ENCODE measurements at places on chromosomes 5 and 9.

DNA sequence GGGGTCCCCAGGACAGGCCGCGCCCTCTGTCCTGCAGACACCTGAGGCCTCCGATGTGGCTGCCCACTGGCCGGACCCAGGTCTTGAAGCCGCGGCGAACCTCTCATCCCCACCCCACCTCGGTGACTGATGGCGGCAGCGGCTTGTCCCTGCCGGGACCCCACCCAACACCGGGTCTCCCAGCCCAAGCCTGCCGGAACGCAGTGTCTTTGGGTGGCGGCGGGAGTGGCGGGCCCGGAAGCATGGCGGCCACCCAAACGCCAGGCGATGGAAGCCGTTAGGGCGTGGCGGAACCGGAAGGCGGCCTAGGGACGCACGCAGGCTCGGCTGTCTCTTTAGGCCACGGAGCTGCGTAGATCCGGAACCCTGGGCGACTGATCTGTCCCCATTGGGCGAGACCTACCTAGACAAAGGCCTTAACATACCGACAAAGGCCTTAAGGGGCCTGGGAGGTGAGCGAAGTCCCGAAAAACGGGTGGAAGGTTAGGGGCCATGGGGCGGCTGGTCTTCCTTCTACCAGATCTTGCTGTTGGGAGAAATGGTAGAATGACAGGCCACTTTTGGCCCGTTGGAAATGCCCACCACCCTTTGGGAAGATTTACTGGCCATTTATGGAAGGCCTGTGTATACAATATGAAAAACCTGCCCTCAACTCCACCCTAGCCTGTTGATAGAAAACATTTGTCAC is 94.6 kb upstream of the SMC2 start:
- DNase-seq, result no peak

GRCh38 chr9:136565086-136565714 is 19.4 kb upstream of the NOTCH1 start:
- peak; percentile 44 for DNase-seq

DNA sequence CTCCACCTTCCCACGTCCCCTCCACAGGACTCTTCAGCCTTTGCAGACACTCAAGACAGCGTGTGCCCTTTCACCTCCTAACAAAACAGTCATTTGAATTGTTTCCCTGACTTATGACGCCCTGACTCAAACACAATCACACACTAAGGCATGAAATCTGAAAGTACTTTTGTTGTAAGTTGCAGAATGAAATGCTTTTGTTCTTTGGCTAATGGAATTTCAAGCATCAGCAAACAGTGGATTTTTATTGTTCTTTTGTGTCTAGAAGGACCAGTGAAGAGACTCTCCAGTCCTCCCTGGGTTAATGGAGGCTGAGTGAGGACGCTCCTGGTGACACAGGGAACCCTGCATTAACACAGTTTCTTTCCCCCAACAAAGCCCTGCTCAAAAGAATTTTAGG is 380.1 kb downstream of the CTNND2 start:
- no peak for DNase-seq

- DNase-seq, result no peak
These were observed 13.4 kb downstream of the ABHD17B start for GRCh38 chr9:71897577-71897976.

DNA sequence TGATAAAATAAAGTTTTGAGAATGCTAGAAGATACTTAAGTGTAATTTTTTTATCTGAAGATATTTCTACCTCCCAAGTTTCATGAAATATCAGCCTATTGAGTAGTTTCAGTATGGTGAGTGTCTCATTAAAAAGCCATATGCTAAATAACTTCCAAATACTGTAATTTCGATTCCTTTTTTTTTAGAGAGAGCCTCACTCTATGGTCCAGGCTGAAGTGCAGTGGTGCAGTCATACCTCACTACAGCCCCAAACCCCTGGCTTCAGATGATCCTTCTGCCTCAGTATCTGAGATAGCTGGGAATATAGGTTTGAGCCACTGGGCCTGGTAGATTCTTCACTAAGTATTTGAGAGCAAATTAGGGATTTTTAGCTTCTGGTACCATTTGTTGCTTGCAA is 24.5 kb downstream of the CDC42SE2 start:
- DNase-seq, result no peak

- DNase-seq, result no peak
These were observed 18.9 kb downstream of the AMBP start for GRCh38 chr9:114059047-114059803.

DNA sequence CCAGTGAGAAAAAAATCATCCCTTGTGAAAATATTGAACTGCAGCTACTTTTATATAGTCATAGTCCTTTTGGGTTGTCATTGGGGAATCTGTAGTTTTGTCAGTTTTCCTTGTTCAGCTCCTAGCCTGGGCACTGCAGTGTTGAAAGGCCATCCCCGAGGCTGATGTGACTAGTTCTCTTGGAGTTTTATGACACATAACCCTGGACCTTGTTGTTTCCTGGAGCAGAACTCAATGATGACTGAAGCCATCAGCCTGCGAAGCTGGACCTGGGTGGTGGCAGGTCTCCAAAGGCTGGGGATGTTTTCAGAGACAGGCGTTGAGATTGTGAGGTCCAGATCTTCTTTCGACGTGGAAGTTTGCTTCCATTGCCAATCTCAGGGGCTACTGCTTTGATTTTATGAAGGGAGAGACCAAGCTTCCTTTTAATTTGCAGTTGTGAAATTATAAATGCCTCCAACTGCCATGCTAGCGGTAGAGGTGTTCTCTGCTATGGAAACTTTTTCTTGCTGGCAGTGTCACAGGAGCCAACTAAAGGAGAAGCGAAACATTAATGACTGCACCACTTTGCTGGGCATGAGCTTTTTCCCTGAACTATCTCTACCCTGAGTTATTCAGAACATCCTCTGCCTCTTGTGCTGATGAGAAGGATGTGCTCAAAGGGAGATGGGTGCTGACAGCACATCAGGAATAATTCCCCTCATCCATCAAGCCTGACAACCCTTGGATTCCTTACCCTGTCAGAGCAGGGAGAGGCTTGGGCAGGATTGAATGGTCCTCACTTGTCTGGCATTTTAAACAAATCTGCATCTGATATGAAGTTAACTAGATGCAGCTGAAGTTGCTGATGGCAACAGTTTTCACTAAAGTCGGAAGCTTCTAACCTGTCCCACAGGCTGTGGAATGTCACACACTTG is 209.6 kb downstream of the MAST4 start:
- DNase-seq, result no peak

DNA sequence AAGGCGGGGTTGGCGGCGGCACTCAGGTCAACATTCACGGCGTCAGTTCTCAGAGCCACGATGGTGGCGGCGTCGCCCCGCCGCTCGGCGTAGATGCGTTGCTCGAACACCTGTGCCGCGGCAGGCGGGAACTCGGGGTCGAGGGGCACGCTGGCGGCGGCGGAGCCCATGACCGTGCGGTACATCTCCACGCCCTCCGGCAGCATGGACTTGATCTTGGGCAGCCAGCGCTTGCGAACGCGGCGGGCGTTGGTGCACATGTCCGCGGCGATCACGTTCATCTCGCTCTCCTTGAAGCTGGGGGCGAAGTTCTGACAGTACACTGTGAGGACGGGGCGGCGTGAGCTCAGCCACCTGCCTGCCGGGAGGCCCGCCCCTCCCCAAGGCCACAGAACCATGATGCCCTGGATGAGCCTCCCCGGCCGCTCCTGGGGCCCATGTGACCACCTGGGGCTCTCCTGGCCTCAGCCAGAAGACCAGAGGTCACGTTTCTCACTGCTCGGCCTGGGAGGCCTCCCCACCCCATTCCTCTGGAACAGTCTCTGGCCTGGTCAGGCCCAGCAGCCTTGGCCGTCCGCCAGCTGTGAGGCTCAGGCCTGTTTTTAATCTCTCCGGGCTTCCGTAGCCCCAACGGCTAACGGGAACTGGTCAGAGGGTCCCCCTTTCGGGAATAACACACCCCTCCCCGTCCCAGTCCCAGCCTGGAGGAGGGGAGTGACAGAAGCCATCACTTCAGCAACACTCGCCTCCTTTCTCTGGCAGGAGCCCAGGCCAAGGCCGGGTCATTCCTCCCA is 50.7 kb upstream of the UBAC1 start:
- DNase-seq, result peak; percentile 54

- peak; percentile 84 for DNase-seq
These were observed 198.7 kb upstream of the HAPLN1 start for GRCh38 chr5:83919071-83920041.

- no peak for DNase-seq
These were observed 34.1 kb upstream of the NANS start for GRCh38 chr9:98022447-98022846.

- no peak for DNase-seq
These were observed 9.0 kb downstream of the NRARP start for GRCh38 chr9:137293094-137293481.

DNA sequence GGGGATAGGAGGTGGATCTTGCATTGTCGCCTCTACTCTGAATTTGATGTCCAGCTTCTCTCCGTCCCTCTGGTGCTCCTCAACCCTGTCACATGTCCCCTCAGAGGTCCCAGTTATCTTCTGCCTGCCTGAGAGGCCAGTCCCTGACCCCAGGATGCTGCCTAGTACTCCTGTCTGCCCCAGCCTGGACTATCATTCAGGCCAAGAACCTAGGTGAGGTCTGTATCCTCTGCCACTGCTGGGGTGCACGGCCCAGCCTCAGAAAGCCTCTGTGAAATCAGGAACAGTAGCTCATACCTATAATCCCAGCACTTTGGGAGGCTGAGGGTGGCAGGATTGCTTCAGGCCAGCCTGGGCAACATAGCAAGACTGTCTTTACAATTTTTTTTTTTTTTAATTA is 8.6 kb downstream of the SPINK4 start:
- DNase-seq, result no peak

- no peak for DNase-seq
These were observed 105.7 kb downstream of the SPRY4 start for GRCh38 chr5:142219146-142219545.

DNA sequence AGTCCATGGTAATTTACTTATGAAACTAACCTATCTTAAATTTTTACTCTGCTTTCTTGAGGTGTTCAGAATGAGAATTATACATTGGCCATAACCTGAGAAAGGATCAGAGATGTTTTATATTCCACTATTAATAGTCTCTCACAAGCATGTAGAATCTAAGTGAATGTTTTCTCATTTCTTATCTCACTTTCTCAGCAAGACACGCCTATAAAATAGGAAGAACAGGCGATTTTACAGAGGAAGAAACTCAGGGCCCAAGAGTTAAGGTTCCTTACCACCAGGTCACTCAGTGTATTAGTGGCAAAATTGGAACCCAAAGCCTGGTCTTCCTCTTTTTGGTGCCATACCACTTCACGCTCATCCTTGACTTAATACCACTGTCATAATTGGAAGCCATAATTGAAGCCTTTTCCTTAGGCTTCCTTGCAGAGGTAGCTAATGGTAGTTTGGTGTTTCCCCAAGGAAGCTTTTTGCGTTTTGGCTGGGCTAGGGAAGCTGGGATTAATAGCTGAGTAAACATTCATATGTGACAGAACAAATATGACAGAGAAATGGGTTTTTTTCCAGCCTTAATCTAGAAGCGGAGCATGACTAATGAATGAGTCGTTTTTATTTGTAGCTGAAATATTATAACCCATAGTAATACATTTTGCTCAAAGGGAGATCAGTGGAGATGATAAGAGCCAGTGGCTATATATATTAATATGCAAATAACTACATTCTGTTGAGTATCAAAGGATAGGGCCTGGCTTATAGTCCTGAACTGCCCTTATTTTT is 16.9 kb downstream of the HMGXB3 start:
- DNase-seq, result peak; percentile 37

DNA sequence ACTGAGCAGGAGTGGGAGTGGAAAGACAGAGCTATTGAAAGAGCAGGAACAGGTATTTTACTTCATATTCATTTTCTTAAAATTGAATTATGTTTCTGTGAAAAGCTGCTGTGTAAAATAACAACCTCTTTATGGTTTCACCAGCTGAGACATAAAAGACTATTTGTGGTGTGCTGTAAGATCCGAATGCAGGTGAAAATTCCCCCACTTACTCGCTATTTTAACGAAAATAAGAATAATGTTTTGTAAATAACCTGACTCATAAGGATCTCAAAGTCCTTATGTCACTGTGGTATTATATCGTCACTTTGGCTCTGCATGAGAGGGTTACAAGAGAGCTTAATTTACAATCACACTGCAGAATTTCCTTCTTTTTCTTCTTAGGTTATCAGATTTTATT is 65.3 kb upstream of the NFIB start:
- DNase-seq, result no peak

DNA sequence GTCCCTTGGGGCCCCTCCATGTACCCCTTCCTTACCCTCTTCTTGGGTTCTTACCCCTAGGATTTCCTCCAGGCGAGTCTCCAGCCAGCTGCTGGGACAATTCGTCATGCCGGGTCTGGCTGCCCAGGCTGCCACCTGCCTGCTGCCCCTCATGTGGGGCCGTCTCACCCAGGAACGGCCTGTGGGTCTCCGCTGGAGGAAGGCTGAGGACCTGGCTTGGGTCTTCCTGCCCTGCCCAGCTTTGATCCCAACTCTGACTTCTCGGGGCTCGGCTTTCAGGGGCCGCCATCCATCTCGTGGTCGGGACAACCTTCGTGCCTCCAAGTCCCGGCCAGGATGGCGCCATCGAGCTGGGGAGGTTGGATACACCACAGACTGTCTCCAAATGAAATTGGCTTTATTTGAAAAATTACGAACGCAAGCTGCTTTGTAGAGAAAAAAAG is 38.1 kb downstream of the HMCN2 start:
- no peak for DNase-seq

DNA sequence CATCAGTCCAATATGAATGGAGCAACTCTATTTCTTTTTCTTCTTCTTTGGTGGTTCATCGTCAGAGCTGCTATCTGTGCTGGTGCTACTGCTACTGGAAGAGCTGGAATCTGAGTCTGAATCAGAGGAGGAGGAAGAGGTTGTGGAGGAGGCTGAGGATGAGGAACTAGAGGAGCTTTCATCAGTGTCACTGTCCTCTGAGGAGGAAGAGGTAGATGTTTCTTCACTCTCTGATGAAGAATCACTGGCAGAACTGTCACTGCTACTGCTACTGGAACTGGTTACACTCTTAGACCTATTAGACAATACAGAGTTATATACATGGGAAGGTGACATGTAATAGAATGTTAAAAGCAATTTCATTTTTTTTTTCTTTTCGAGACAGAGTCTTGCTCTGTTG is 27.8 kb downstream of the ZCCHC10 start:
- DNase-seq, result no peak

DNA sequence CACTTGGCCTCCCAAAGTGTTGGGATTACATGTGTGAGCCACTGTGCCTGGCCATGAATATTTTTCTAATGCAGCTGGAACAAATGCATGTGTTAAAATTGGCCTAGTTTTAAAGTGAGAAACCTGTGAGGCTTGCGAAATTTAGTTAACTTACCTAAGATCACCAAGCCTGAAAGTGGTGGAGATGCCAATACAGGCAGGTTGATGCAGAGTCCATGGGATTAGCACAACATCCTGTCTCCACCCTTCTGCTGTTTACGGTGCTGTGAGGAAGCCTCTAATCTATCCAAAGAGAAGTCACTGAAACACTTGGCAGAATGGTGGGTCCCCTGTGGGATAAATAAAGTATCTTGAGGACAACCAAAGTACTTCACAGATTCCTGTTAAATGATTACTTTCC is 98.2 kb downstream of the PCSK5 start:
- DNase-seq, result no peak

GRCh38 chr9:81071108-81071507 is 618.2 kb downstream of the TLE1 start:
- no peak for DNase-seq

All from fibroblast of upper back skin (primary cell).